ENCODE measurements at places on chromosomes 3 and 15.

GRCh38 chr15:66679061-66679656 is 22.9 kb upstream of the SMAD6 start:
- no peak for DNase-seq

GRCh38 chr3:144185276-144185675 is 213.7 kb downstream of the DIPK2A start:
- no peak for DNase-seq

DNA sequence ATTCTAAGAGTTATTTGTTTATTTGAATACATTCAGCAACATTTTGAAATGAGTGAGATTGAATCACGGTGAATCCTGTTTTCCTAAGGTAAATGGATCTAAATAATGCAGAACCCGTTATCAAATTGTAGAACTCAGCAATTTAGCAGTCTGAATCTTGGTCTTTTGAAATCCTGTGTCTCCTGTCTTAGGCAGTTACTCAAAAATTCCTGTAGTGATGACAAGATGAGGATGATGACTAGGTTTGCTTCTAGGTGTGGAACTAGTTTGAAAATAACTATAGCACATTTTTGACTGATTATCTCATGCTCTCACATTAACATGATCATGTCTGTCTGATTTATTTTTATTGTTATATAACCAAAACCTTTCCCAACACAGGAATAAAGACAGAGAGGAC is 115.0 kb downstream of the RAP2B start:
- DNase-seq: no peak

GRCh38 chr3:108546692-108547091 is 36.3 kb upstream of the MYH15 start:
- DNase-seq: no peak

DNA sequence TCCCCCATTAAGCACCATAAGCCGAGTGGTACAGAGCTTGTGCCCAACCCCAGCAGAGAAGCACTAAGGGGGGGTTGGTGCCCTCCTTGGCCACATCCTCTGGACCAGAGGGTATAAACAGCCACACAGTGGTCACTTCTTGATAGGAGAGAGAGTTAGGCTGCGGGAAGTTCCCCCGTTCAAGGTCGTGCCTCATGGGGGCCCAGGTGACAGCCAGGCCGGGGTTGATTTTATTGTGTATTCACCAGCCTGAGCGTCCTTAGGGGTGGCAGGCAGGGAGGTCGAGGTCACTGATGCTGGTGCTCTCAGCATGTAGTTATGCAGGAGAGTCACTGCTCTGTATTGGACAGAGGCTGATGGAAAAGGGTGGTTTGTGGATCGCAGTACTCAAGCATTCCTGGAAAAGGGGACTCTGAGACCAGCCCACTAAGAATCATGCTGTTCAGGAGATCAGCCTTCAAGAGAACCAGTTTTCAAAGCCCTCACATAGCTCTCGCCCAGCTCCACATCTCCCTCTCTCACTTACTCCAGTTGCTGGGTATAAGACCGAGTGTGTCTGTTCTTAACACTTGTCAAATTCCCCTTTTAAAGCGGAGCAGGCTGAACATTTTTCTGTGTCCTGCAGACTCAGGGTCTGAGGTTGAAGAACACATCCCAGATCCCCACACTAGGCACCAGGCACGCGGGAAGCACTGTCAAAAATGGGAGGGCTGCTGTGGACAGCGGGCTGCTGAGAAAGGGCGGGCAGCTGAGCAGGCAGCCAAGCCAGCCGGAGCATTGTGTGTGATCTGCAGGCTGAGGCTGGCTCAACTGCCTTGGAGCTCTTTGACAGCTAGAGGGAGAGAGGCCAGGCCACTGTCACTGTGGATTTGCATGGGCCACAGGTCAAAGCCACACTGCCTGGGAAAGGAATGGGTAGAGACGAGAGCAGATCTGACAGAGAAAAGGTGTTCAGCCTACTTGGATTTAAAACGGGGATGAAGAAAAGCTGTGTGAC is 279.3 kb upstream of the LRRFIP2 start:
- DNase-seq: no peak

DNA sequence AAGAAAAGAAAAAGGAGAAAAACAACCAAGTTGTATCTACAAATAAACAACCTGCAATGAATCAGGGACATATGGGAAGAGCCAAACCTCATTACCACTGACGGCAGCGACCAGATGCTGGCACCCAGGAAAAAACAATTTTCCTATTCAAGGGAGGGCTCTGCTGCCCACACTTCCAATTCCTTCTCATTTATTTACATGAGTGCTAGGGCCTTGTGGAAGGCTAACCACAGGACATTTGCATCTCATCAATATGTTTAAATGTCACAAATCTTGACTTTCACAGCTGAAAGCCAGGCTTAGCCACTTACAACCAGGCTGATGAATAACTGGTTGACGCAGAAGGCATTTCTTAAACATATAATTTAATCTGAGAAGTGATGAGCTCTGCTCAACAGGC is 36.0 kb downstream of the RFTN1 start:
- DNase-seq: no peak

DNA sequence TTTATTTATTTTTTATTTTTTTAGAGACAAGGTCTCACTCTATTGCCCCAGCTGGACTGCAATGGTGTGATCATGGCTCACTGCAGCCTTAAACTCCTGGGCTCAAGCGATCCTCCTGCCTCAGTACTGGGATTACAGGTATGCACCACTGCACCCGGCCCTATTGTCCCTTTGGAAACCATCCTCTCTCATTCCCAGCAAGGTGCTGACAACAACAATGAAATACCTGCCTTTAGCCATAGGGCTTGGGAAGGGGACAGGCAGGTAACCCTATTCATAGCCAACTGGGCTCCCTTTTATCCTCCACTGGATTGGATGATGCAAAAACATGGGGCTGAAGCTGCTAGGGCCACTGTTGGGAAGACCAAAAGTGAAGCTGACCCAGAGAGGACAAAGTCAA is 43.1 kb downstream of the SCAP start:
- DNase-seq: no peak

Data from activated T-helper 1 cell treated with Interleukin-2 at 50 U/mL for 16 hours (primary cell).